Right hindlimb (tissue), 1 donor: ENCODE measurements at places on chromosomes 6 and 20.

- no peak for DNase-seq
These were observed 93.6 kb downstream of the SNAP91 start for GRCh38 chr6:83615025-83615999.

DNA sequence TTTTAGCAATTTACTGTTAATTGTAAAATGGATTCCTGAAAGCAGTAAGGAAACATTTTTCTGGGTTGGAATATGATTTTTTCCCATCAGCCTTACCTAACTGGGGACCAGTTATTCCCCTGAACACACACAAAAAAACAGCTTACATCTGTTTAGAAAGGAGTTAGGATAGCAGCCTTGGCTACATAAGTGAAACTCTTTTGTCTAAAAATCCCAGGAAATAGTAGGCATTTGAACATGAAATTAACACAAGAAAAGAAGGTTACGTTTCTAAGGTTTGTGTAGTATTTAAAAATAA lies 696.2 kb upstream of the MARCKS start:
- DNase-seq: no peak

DNA sequence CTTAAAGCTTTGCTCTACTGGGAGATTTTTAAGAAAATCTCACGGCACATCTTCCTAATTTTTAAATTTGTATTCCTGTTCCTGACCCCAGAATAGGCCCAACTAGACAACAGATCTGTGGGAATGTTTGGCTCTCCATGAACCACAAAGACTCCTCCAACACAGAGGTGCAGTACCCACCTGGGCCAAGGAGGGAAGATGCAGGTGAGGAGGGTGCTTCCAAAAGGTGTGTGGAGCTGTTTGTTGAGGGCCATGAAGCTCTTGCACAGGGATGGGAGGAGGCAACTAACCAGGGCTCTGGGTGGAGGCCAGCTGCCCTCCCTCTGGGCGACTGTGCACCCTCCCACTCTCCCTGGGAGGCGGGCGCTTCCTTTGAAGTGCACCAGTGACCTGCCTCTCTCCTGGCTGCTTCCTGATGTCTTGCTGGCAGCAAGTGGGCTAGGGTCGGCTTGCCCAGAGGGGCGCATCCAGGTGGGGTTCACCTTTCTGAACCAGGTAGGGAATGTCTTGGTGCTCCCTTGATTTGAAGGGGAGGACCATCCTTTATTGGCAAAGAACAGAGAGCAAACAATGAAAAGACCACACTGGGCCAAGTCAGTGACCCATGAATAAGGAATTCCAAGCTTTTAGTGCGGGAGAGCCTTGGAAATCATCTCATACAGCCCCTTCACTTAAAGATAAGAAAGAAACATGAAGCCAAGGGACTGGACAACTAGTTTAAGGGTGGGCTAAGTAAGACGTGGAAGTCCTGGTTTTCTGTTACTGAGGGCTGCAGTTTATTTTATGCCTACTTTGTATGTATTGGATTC lies 76.0 kb downstream of the ANKRD6 start:
- DNase-seq: no peak

GRCh38 chr6:56043761-56044160 lies 168.4 kb upstream of the BMP5 start:
- no peak for DNase-seq

DNA sequence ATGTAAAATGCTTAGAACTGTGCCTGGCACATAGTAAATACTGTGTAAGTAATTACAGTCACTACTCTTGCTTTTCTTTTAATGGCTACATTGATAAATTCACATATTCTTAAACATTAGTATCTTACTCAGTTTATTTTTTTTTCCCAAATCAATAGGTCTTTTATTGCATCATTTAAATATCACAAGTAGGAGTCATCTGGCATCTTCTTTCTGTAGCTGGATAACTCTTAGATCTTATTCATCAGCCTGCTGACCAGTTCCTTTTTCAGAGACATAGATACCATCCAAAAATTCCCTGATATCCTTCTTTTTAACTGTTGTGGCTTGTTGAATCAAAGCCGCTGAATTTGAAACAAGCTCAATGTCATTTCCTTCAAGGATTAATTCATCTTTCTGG lies 20.0 kb upstream of the PHF3 start:
- DNase-seq: no peak

GRCh38 chr20:41095110-41095969 lies 42.0 kb upstream of the PLCG1 start:
- DNase-seq: peak; percentile 61

DNA sequence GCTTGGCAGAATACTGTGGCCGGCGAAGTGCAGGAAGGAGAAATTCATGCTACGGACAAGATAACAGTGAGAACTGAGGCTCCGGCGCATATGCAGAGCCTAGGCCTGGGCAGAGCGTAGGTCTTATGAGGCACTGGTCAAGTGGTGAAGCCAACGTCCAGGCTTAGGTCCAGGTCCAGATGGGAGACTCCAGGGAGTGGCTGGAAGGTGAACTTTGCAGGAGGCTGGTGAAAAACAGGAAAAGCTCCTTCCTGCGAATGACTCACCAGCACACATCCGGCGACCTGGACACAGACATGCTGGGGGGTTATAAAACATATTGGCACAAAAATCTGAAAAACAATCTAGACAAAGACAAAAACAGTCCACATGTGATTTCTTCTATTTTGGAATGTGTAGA lies 15.4 kb downstream of the C6orf141 start:
- DNase-seq: peak; percentile 20

DNA sequence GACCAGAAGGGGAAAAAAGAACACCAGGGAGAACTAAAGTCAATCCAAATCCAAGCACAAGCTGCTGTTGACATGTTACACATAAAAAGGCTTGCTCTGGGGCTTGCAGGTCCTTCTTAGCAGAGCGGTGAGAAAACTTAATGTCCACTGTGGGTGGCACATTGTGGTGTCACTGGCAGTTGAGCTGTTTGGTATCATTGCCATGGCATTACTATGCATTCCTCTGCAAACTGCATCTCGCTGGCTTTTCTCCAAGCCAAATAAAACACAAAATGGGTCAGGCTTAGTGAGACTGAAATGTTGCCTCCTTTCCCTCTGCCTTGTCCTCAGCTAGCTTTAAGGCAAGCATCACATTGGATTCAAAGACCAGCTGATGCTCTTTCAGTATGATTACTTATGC lies 40.9 kb downstream of the LY86 start:
- peak; percentile 30 for DNase-seq
